Fibroblast of villous mesenchyme (primary cell): ENCODE measurements at places on chromosomes 1 and 21. TPM values are rescaled to one million over a fixed set of nuclear protein-coding genes. Genes with fewer than 3 reads are reported as not detected.

DNA sequence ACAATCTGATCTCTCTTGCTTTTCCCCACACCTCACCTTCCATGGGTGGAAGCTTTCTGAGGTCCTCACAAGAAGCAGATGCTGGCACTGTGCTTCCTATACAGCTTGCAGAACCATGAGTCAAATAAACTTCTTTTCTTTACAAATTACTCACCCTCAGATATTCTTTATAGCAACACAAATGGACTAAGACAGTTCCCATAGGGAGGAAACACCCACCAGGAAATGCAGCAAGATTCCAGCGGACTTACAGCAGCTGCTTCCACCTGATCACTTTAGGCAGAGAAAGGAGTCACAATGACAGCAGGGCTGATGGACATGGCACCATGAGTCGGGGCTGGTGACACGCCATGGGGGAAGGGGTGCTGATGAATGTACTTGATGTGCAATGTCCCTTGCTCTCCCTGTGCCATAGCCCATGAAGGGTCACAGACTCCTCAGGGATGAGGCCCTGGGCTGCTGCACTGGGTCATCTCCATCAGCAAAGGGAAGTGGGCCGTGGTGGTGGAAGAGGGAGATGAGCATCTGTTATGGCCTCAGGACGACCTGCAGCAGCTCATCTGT, 53.9 kb downstream of the PRSS38 start:
- DNase-seq, result no peak

- DNase-seq, result peak; percentile 77
Measured at GRCh38 chr1:162562470-162562828, 927 bp downstream of the UAP1 start.

The POU3F1 gene
- under 0.01 TPM in 1 of 2 replicates, not detected in the other for total RNA-seq

DNA sequence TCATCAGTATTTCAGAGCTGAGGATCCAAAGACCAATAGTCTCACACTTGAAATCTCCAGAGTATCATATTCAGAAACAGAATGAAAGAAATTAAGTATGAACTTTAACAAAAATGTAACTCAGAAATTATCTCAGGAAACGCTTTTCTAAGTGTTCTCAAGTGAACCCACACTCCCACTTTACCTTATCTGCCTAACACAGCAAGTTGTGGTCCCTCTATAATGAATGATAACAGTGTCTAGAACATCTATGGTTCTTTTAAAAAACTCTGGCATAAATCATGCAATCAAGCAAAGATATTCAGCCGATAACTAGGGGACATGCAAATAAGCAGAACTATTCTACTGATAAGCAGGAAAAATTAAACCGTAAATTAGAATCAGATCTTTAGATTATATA, 1574.2 kb downstream of the PLA2G4A start:
- no peak for DNase-seq

- no peak for DNase-seq
Measured at GRCh38 chr1:195756109-195756508, 852.1 kb downstream of the KCNT2 start.

- no peak for DNase-seq
Measured at GRCh38 chr1:55707196-55707595, 492.0 kb upstream of the USP24 start.

DNA sequence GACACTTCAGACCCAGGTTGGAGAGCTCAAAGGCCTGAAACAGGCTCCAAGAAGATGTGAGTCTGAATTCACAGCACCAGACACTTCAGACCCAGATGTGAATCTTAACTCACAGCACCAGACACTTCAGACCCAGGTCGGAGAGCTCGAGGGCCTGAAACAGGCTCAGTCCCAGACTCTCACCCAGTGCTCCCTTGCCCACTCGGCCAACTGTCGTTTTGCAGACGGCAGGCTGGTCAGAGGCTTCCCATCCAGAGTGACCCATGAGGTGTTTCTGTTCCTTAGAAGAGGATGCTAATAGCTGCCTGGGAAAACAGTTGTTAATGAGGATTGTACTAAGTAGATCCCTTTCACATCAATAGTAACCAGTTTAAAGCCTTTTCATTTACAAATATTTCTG, 88.4 kb downstream of the ADARB1 start:
- DNase-seq, result no peak

GRCh38 chr1:8560611-8561544, 243.0 kb downstream of the SLC45A1 start:
- DNase-seq, result peak; percentile 66

The SERINC2 gene
- total RNA-seq, result 13.5 and 21.2 TPM in 2 replicates

The TAL1 gene
- 0.32 TPM in 1 of 2 replicates, not detected in the other for total RNA-seq

DNA sequence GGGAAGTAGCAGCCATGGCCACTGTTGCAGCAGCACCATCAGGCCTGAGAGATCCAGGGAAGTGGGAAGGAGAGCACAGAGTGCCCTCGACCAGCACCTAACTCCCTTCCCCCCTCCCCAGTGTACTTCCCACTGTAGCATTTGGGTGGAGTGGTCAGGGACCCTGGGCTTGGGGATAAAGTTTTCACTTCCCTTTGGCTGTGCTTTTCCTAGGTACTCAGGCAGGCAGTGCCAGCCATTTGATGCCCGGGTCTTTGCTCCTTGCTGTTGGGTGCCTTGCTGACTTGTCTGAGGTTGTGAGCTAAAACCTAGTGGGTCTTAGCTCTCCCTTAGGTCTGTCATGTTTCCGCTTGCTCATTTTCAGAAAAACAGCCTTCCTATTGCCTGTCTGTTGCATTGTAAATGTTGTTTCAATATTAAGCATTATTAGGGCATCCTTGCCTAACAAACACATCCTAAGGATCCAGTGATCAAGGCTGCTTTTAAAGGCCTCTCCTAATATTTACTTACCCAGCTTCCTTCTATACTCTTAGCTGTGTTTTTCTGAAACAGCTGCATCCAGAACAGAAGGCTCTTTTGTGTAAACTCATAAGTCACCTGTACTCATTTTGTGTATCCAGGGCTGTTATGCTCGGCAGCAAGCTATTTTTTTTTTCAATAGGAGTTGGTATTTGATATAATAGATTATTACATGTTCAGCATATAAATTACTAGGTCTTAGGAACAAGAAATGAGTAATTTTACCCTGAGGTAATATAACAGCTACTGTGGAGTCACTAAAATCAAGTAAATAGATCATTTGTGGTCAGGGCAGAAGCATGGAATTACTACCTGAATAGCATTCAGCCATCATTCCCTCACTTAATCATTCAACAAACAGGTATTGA, 418.6 kb upstream of the PROX1 start:
- DNase-seq, result no peak
